ENCODE measurements at places on chromosomes 2 and 18.
A peak's percentile ranks its signal among the peaks of the same experiment; 100 is the strongest.

DNA sequence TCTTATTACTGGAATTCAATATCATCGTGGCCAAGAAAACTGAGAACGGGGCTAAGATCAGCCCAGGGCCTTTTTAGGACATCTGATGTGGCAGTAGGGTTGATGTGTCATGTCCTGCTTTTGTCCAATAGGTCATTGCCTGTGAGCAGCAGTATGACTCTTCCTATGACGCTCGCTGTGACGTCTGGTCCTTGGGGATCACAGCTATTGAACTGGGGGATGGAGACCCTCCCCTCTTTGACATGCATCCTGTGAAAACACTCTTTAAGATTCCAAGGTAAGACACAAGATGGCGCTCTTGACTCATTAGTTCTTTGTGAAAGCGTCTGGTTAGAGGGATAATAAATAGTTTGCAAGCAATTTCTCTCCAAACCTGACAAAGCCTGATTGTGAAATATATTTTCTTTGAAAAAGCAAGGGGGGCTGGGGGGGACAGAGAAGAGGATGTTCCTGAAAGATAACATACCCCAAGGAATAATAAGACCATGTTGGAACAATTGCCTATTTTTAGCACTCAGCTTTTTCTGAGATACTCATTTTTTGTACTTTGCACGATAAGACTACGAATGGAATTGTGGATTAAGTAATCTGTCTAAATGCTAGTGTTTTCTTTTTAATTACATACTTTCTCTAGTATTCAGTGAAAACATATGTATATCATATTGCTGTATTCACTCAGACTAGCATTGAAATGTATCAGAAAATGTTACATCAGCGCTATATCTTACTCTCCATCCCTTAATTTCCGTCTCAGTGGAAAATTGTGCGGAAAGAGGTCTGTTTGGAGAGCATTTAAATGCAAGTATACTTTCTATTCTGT is 58.1 kb downstream of the MYO3B start:
- no peak for DNase-seq

DNA sequence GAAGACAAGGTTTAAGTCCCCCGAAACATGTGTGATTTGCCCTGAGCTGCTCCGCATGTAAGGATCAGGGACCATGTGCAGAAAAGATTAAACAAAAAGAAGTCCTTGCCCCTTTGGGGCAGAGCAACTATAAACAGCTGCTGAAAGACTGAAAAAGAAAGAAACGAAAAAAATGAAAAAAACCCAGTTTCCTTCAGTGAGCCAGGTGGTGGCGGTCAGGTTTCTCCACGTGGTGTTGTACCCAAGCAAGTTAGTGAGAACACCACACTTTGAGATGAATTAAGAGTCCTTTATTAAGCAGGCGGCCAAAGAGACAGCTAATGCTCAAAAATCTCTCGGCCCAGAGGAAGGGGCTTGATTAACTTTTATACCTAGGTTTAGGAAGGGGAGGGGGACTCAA is 404.9 kb upstream of the SYT4 start:
- DNase-seq = no peak

DNA sequence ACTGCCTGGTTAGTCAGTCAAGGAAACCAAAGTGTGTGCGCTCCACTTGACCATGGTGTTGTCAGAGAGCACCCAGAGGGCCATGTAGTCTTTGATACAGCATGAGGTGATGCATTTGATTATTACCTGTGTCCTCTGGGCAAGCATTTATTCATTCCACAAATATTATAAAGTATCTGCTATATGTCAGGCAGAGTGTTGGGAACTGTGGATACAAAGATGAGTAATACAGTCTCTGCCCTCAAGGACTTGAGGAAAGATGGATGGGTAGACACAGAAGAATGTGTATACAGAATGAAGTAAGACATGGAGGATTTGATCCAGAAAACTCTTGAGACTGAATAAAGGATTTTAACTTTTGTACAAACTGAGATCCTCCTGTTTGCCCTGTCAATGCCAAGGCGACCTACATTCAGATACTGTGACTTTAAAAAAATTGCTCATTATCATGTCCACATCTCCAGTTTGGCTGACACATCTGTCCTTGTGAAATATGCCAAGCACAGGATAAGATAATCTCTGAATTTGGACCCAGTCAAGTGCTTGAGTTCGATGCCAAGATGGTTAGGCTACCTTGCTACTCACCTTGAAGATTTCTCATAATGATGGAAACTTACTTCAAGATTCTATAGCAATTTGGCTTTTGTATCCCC is 50.8 kb downstream of the ACYP2 start:
- DNase-seq = no peak

GRCh38 chr2:143356336-143356735 is 227.1 kb downstream of the ARHGAP15 start:
- no peak for DNase-seq

DNA sequence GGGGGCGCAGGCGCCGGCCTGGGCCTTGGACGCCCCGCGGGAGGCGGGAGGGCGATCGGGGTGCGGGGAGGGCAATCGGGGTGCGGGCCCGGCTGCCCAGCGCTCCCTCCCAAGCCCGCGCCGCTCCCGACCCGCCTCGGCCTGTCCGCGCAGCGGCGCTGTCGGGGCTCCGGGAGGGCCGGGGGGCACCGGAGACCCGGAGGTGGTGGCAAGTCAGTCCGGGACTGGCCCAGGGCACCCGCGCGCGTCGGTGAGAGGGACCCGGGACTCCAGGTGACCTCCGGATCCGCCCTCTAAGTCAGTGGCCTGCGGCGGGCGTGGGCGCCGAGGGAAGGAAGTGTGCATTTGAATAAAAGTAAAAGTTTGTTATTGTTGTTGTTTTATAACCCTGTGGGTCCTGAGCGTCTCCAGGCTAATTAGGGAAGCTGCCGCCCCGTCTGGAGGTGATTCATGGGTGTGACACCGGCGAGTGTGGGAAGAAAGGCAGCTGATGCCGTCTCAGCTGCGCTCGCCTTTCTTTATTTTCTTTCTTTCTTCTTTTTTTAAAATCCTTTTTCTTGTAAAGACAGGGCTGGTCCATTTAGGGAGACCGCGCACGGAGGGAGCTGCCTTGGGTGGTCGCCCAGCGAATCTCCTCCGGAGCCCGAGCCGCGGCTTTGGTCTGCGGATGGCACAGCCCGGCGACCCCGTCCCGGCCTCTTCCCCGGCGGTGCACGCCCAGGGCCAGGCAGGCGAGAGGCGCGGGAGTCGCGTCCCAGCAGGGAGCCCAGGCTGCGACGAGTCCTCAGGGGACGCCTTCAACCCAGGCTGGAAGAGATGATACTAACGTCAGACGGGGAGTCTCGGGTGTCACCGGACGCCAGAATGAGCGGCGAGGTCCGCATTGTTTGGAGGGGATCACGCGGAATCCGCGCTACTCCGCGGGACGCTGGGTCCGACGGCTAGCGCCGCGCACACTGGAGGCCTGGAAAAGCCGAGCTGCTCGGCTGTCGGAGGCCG is 627 bp upstream of the CRACDL start:
- peak; percentile 6 for DNase-seq

- no peak for DNase-seq
These were observed 692.1 kb upstream of the CELF4 start for GRCh38 chr18:38257661-38258060.

DNA sequence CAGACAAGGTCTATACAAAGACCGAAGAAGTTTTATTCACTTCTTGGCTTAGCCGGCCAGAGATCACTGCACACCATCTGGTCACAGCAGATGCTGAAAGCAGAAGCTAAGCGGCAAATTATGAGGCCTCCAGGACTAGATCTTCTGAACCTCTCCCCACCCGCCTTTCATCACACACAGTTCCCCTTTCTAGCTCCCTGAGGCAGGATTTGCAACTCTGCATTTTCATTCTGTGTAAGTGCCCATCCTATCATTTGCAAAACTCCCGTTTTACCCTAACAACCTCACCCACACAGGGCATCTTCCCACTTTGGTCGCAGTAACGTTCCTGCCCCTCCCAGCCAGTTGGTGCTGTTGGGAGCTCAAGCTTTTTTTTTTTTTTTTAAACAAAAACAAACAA is 3.1 kb upstream of the MOB1A start:
- no peak for DNase-seq

GRCh38 chr2:20144861-20145260 is 80.1 kb downstream of the SDC1 start:
- DNase-seq = no peak

GRCh38 chr2:24439280-24439970 is 51.6 kb upstream of the NCOA1 start:
- DNase-seq = no peak

DNA sequence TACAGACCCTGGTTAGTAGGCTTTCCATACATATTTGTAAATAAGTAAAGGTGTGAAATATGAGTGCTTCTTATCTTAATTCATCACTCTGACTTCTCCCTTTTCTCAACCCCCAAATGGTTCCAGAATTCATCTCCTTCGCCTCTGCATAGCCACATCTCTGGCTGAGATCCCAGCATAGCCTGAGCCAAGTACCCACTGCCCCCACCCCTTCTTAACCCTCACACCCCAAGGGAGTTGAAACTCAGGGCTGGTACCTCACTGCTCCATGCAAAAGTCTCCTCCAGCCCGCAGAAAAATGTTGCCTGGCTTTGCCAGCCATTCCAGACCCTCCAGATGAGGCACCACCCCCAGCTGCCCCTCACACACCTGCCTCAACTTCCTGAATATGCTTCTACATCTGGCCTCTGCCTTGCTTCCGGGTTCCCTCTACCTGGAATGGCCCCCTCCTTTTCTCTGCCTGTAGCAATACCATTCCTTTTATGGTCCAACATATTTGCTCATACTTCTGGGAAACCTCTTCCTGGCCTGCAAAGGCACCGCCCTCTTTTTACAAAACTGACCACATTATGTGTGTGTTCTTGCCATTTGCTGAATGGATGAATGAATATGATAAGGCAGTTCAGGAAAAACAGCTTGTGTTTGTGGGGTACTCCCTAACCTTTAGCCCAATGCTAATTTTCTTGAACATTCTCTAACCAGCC is 112.8 kb downstream of the CELF4 start:
- no peak for DNase-seq

- no peak for DNase-seq
These were observed 1.7 kb downstream of the MYO1B start for GRCh38 chr2:191246820-191247380.

DNA sequence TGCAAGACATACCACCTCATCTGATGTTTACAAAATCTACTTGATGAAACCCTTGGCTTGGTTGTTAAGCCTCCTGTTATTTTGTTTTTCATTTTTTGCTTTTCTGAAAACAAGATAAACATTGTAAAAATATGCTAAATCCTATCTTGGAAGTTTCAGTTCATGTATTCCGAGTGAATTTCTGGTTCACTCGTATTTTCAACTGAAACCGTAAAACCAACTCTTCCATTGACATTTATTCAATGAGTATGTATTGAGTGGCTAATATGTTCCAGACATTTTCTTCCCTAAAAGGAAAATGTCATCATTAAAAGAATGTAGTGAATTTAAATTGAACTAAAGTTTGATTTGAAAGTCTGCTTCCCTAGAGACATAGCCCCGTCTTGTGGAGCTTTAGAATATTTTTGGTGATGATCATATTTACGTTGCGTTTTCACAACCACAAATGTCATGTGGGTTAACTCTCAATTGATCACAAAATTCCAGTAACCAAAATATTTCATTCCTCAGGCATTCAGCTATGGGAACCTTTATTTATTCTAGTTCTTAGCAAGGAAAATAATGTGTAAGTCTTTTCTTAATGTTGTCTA is 204.2 kb downstream of the MBD2 start:
- no peak for DNase-seq

DNA sequence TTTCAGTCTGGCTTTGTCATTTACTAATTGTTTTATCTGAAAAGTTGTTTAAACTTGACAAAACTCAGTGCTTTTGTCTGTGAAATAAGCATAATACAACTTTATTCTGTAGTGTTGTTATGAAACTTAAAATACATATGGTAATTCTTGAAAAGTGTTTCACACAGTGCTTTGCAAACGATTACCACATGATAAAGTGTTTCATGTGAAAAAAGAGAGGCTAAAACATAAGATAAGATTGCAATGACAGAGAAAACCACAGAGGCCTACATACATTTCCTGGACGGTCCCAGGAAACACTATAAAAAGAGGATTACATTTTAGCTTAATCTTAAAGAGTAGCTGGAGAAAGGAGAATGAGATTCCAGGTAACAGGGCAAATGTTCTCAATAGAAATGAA is 1934.6 kb upstream of the LRRTM1 start:
- DNase-seq = no peak

DNA sequence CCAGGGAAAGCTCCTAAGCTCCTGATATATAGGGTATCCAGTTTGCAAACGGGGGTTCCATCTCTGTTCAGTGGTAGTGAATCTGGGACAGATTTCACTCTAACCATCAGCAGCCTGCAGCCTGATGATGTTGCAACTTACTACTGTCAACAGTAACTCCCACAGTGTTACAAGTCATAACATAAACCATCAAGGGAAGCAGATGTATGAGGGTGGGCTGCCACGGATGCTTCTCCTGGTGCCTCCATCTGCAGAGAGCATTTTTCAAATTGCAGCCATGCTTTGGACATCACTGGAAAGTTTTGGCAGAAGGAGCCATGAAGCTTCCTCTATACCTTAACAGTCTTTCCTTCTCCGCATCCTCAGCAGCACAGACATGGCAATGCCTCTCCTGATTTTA is 234.5 kb downstream of the ANKRD36B start:
- DNase-seq = no peak

- DNase-seq = no peak
These were observed 745 bp downstream of the MSH2 start for GRCh38 chr2:47403609-47404193.

GRCh38 chr2:127051116-127052056 is 55.6 kb downstream of the BIN1 start:
- peak; percentile 4 for DNase-seq
